ENCODE measurements at places on chromosomes 2 and 18.

DNA sequence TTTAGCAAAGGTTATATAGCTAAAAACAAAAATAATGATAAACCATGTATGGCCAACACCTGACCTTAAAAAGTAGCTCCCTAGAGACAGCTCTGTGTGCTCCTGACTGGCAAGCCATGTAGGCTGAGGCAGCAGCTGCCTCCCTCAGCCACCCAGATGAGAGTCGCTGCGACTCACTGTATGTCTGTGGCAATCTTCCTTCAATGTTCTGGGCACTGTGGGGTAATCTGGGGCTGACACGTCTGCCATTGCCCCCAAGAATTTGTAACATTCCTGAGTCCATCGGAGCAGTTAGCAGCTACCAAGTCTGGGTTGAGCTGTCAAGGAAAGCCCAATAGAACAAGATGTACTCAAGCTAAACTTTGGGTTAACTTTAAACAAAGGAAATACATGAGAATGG lies 106.4 kb upstream of the DAPL1 start:
- peak; percentile 11 for DNase-seq

GRCh38 chr2:230267059-230267458 lies 41.5 kb downstream of the SP140 start:
- no peak for DNase-seq

- DNase-seq, result no peak
Measured at GRCh38 chr18:48792611-48793380, 158.0 kb downstream of the SMAD7 start.

GRCh38 chr2:241803387-241804325 lies 5.3 kb upstream of the NEU4 start:
- peak; percentile 42 for DNase-seq

DNA sequence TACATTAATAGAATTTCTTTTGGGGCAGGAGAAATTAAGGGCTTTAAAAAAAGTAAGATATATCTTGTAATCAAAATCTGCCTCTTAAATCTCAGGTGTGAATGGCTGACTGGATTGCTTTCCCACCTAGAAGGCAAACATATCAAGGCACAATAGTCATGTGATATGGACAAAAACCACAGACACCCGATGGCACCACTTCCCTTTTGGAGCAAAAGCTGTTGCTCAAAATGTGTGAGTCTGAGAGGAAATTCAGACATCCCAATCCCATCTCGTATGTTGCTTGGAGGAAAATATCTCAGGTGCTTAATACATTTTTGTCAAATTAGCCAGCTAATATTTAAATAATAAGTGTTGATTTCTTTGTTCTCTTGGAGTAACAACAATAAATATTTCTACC lies 120.7 kb downstream of the KCNF1 start:
- DNase-seq, result no peak

GRCh38 chr18:11666176-11666575 lies 22.9 kb upstream of the GNAL start:
- DNase-seq, result no peak

Measured in hepatic stellate cell (primary cell).